Mammary epithelial cell (primary cell): ENCODE measurements at places on chromosomes 16 and 17.

DNA sequence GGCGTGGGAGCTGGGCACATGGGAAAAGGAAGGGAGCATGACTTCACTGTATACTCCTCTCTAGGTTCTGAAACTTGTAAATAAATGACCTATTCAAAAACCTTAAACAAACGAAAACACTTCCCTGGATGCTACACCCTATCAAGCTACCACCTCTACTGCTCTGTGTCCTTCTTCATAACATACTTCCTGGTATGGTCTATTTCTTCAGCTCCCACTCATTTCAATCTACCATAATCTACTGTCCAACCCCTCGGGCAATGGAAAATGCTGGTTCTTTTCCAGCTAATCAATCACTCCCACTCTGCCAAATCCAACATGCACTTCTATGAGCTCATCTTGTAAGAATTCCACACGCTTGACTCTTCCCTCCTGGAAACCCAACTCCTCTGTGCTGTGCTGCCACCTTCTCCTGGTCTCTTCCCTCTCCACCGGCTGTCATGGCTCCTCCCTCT lies 42.4 kb downstream of the AMFR start:
- peak; percentile 89 for DNase-seq

- DNase-seq = no peak
Observed at GRCh38 chr17:79465681-79466025, 145.2 kb downstream of the RBFOX3 start.

GRCh38 chr16:49179714-49180330 lies 101.8 kb downstream of the CBLN1 start:
- DNase-seq = no peak

DNA sequence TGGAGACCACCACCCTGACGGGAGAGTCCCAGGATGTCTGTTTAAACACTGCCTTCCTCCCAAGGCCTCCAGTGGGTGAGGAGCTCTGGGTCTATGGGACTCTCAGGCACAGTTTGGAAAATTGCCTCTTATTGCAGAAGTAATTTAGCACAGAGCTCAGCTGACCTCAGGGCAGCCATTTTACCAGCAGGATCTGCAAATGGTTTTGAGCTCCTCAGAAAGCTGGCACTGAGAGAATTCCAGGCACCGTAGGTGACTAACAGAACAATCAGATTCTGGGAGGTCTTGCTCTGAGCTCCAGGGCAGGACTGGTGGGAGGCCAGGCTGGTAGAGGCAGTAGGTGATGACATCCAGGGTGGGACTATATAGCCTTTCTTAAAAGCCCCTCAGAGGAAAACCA lies 17.3 kb upstream of the C16orf74 start:
- DNase-seq = no peak

- DNase-seq = no peak
Observed at GRCh38 chr17:60315650-60316049, 76.3 kb downstream of the USP32 start.

- no peak for DNase-seq
Observed at GRCh38 chr16:57828272-57829161, 26.2 kb upstream of the KIFC3 start.

DNA sequence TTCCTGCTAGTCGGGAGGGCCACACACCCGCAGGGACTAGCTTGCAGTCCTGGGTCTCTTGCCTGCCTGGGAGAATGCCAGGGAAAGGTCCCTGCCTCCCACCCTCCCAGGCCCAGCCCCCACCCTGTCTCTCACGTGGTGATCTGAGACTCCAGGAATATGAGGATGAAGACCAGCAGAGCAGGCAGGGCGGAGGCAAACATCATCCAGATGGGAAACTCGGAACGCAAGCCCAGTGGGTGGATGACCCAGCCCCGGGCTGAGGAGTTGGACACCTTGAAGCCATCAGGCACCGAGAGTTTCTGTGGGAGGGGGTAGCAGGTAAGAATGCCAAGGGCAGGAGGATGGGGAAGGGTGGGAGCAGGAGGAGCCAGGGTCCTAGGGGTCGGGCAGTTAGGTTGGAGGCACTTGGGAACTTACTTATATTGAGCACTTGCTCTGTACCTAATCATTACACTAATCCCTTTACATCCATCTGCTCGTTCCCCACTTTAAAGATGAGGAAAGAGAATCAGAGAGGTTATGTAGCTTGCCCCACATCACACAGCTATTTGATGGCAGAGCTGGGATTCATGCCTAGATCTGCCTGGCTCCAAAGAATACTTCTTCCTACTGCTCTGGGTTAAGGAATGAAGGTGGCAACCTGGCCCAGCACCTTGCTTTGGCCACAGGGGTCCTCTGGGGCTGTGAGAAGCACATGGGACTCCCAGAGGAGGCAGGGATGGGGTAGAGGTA lies 13.4 kb downstream of the SLC4A1 start:
- DNase-seq = no peak

DNA sequence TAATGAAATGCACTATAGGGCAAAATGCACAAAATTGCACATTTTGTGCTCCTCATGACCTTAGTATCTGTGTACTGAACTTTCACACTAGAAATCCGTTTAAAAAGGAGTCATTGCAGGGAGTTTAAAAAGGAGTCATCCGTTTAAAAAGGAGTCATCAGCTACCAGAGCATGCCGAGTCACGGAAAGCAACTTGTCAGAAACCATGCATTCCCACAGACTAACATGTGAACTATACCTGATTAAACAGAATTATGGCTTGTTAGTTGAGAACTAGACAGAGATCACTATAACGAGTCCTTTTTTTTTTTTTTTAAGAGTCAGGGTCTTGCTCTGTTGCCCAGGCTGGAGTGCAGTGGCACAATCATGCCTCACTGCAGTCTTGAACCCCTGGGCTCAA lies 35.9 kb downstream of the SLC6A4 start:
- no peak for DNase-seq

GRCh38 chr16:66298571-66299120 lies 67.8 kb upstream of the CDH5 start:
- DNase-seq = no peak

DNA sequence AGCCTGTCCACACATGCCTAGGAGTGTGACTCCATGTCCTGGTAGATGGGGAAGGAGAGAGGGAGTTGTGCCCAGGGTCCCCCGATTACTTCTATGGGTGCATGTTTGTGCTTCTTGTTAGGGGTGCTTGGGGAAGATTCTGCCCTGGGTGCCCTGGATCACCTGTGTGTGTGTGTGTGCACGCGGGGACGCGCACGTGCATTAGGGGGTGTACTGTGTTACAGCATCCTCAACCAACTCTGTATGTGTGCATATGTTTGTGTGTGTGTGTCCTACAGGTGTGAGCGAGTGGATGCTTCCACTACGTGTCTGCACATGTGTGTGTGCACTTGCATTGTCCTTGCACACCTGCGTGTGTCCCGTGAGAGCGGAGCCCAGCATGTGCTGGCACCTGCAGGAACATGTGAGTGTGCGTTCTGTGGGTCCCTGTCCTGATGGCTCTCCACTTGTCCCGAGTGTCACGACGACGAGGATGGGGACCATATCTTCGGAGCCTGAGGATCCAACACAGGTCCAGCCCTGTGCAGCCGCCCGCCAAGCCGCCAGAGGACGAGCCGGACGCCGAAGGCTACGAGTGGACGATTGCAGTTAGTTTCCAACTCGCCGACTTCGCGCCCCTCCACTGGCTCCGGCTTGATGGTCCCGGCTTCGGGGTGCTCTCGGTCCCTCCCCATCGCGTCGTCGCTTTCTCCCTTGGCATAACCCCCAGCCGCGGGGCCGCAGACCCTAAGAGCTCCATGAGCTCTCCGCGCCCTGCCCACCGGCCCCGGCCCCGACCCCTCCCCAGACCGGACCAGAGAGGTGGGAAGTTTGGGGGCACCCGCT lies 6.0 kb upstream of the TBC1D3B start:
- no peak for DNase-seq

DNA sequence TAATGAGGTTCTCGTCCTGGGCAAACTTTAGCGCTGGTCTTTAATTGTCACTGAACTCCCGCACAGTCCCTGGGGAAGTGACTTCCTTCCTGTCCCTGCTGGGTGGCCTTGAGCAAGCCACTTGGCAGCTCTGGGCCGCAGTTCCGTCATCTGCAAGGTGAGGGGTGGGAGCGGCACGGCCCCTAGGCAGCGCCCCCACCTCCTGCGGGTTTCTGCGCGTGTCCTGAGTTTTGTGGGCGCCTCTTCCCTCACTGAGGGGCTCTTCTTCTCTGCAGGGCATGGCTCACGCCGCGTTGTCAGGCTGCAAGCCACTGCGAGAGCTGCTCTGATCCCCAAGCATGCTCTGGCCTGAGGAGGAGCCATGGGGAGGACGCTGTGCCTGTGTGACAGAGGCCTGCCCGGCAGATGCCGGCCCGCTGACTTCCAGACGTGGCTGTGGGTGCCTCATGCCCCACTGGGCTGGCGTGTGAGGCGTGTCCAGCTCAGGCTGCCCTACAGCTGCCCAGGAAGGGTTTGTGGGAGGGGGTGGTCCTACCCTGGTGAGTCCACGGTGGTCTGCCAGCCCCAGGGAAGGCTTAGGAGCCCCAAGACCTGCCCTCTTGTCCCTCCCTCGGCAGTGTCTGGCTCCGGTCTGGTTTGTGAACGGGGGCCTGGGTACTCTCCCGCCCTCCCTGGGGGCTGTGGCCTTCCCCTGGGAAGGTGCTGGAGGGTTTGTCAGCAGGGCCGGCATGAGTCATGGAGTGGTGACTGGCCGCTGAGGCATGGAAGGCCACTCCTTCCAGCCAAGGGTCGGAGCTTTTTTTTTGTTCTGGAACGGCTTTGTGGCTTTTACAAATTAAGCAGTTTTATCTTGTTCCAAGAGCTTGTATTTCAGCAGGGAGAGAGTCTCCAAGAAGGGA lies 182.0 kb downstream of the SEC14L1 start:
- peak; percentile 96 for DNase-seq

DNA sequence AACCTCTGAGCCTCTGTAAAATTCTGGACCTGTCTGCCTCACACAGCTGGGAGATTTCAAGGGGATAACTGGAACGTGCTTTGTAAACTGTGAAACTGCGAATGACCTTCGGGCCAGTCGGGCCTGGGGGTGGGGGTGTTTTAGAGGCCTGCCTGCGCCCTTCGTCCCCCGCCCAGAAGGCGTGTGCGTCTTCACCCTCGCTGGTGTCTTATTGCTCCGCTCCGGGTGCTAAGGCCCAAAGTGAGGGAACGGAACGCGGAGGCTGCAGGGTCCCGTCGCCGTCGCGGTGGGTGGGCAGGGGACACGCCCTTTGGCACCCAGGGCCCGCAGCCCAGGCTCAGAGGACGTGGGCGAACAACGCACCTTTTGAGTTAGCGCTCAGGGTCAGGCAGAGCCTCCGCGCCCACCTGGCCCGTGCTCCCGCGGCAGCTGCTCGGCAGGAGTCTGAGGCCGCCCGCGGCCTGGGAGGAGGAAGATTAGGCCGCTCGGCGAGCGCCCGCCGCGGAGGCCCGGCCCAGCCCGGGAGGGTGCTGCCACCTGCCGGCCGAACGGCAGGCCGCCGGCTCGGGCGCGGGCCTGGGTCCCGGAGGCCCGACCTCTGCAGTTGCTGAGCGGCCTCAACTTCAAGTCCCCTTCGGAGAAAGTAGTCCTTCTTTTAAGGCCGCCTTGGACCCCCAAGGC lies 29.7 kb downstream of the DCAKD start:
- peak; percentile 39 for DNase-seq

GRCh38 chr16:69239851-69240250 lies 52.9 kb downstream of the SNTB2 start:
- DNase-seq = no peak

DNA sequence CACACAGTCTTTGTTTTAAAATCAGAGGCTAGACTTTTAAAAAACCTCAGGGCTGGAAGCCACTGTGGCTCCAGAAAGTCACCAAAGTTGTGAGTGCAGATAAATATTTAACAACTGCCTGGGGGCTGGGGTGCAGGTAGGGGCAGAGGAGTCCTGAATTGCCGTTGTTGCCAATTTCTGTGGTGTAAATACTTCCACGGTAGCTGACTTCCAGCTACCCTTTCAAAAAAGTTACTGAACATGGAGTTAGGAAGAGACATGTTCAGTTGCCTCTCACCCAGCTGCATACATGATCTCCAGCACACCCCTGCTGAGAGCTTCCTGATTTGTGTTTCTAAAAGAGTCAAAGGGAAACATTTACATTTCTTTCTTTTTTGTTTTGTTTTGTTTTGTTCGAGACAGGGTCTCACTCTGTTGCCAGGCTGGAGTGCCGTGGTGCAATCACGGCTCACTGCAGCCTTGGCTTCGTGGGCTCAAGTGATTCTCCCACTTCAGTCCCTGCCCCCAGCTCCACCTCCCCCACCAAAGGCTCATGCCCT lies 58.7 kb downstream of the PLXDC1 start:
- no peak for DNase-seq

DNA sequence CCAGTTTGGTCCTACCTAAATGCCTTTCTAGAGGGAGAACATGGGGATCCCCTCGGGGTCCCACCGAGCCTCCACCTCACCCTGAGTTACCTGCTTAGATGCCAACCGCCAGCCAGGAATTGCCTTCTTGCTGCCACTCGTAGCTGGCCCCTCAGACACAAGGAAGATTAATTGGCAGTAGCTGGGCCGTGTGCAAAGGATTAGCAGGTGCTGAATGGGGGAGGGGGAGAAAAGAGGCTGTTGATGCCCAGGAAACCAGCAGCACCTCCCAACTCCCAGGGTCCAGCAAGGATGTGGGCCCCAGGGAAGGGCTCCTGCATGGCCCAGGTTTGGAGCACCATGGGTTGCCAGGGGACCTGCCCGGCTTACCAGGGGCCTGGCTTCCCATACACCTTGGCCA lies at the start of gene CNGB1:
TSS of gene CNGB1 (minus strand) at position 159 of the 400 bp plus-strand sequence. CDS start 3,842 bp downstream, outside the sequence.
- DNase-seq = no peak

DNA sequence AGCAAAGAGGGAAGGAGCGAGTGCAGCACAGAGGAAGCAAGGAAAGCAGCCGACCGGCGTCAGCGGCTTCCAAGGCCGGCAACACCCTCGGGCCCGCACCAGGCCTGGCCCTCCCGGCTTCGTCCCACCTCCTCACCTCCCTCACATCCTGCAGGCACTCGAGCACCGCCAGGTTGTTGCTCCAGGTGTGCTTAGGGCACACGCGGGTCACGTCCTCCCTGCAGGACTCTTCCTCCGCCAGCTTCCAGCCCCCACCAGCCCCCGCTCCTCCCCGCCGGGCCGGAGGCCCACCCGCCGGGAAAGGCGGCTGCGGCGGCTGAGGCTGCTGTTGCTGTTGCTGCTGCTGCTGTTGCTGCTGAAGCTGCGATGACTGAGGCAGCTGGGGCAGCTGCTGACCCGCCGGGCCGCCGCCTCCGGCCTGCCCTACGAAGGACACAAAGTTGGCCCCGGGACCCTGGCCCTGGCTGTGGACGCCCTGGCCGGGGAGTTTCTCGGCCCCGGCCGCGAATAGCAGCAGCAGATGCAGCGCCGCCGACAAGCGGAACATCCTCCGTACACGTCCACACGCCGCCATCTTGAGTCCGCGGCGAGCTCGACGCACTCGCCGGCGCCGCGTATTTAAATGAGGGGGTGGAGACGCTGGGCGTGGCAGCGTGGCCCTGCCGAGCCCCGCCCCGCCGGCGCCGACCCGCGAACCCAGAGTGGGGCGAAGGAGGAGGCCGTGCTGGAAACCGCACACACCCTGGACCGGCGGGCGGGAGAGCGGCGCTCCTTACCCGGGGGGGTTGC lies at the start of gene GLG1:
TSS of gene GLG1 (minus strand) at position 594 of the 789 bp plus-strand sequence. CDS start at position 574, 20 bp downstream.
- peak; percentile 87 for DNase-seq
